Stimulated activated CD4-positive, alpha-beta T cell treated with anti-CD3 and anti-CD28 coated beads, Interleukin-1b, Interleukin-23, amount 100 ng/mL, for 1 hour (primary cell): ENCODE measurements at places on chromosomes 11 and 22.
A peak's percentile ranks its signal among the peaks of the same experiment; 100 is the strongest.

DNA sequence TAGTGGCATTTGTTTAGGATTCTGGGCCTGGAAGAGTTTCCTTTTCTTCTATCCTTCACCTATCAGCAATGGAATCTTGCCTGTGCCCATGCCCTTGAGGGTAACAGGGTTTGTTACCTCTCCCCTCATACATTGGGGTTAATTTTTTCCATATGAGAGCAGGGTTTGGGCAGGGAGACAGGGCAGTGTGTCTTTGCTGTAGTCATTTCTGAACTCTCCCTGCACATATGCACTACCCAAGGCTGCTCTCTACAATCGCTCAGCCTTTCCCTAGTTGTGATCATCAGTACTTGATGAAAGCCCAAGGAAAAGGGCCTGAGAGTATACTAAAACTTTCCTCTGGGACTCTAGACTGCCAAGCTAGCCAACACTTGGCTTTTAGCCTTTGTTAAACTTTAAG, 95.7 kb downstream of the LRRC32 start:
- DNase-seq = no peak

DNA sequence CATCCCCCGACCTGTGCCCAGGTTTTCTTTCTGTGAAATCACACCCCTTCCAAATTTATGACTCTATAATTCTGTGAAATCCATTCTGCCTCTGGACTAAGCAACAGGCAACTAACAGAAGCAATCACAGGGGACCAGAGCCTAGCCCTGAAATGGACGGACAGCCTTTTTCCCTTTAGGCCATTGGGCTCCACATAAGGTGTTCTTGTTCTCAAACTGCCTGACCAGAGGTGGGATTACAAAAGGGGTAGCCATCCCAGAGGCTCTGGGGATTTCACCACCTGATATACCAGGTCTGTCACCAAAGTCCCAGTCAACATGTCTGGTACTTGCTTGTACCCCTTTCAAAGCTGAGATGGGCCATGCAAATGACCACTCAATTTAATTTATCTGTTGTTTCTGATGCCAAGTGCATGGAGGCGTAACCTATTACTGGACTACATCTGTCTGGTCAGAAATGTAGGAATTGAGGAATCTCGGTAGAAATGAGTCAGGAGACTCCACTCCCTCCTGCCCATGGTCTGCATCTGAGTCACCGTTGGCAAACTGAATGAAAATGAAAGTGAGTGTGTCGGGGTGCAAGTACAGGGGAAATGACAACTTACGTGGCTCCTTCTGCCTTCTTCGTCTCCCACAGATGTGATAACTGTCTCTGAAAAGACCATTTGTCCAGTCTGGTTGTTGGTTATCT, 10.2 kb downstream of the DKK3 start:
- no peak for DNase-seq

DNA sequence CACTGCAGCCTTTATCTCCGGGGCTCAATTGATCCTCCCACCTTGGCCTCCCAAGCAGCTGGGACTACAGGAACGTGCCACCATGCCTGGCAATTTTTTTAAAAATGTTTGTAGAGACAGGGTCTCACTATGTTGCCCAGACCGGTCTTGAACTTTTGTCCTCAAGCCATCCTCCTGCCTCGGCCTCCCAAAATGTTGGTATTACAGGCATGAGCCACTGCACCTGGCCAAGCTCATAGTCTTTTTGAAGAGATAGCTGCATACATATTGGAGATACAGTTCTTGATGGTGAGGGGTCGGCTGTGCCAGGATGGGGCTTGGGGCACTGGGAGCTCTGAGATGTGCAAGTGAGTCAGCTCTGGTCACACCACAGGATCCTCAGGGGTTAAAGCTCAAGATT, 53.2 kb downstream of the CHRDL2 start:
- no peak for DNase-seq

DNA sequence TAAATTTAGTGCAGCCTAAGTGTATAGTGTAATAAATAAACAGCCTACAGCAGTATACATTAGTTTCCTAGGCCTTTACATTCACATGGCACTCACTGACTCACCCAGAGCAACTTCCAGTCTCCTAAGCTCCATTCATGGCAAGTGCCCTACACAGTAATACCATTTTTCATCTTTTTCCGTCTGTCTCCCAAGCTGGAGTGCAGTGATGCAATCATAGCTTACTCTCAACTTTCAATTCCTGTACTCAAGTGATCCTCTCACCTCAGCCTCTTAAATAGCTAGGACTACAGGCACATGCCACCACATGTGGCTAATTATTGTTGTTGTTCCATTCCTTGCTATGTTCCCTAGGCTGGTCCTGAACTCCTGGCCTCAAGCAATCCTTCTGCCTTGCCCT, 54.4 kb downstream of the FCHSD2 start:
- no peak for DNase-seq

GRCh38 chr11:92128026-92128425, 96.6 kb upstream of the FAT3 start:
- DNase-seq = no peak

DNA sequence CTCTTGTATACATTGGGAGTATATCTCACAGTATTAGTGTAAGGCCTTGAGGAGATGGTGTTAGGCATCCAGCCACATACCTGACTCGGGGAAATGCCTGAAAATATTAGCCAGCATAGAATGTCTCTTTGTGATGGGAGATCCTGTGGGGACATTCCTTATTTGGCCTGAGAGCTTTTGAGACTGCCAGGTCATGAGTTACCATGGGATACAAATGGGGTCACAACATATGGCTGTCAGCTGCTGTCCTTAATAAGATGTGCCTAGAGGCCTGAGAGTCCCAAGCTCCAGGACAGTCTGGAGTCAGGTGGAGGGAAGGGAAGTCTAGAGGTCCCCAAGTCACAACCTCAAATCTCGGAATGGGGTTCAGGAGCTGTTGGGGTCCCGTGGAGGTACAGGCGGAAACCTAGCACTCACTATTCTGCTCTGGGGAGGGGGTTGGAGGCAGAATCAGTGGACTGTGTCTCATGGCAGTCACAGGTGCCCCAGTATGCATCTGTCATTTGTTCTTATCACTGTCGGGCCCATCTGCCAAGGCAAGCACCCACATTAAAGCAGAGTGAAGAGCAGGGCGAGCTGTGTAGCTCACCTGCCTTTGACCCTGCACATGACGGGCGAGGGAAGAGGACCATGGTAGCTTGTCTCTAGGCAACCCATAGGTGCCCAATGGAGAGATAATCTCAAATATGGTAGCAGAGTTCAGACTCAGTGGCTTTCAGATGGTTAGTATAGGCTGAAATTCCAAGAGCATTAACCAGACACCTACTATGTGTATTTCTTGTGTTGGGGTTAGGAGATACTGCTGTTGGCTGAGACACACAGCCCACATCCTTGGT, 29.9 kb downstream of the KCNQ1OT1 start:
- DNase-seq = no peak

DNA sequence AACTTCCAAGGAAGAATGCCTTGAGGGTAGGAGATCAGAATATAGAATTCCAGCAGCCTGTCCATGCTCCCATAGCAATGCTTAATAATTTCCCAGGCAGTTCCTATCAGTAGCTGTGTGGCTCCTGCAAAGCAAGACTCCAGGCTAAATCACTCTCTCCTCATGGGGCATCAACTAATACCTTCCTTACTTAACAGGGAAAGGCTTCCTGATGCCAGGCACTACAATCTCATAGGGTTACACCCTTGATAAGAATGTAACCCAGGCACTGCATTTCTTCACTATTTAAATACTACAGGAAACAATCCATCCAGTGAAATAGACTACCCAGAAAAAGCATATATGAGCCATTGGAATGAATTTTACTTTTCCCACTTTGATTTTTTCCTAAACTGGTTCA, 615.0 kb upstream of the ARHGAP42 start:
- no peak for DNase-seq

GRCh38 chr22:20586403-20586745, 79.0 kb downstream of the MED15 start:
- no peak for DNase-seq

DNA sequence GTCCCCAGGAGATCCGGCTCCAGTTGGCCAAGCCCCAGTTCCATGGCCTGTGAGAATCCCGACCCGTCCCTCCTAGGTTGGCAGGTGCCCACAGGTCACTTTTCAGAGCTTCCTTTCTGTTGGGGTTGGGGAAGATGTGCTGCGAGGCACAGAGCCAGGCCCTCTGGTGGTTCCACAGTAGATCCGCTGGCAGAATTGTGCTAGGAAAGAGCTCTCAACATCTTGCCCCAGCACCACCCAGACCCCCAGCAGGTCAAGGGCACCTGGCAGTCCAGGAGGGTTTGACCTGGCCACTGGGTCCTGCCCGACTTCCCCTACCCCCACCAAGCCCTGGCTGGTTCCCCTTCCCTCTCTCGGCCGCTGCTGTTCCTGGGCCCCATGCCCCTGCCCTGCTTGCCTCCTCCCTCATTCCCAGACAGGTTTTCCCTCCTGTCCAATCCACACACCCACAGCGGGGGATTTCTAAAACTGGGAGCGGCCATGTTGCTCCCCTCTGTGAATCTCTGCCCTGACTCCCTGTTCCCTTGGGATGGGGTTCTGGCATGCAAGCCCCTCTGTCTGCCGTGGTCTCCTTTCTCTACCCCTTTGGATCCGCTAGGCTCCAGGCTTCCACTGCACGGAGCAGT, 26.2 kb upstream of the GCAT start:
- no peak for DNase-seq

DNA sequence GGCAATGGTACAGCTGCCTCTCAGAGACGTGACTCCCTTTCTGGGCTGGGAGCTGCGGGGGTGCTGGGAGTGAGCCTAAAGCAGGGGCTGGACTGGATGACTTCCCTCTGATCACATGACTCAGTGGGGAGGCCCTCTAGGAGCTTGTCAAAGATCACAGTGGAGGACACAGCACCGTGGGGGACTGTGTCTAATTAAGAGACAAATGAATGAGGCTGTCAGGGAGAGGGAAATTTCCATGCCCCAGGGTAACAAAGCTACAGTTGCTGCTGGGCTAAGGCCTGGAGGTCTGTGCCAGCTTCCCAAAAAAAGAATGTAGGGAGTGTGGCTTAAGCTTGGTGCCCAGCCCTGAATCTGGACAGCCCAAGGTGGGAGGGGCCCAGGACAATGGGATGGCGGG, 262.8 kb upstream of the PLET1 start:
- DNase-seq = no peak

- DNase-seq = no peak
Measured at GRCh38 chr11:29125606-29126005, 891.2 kb downstream of the KCNA4 start.

DNA sequence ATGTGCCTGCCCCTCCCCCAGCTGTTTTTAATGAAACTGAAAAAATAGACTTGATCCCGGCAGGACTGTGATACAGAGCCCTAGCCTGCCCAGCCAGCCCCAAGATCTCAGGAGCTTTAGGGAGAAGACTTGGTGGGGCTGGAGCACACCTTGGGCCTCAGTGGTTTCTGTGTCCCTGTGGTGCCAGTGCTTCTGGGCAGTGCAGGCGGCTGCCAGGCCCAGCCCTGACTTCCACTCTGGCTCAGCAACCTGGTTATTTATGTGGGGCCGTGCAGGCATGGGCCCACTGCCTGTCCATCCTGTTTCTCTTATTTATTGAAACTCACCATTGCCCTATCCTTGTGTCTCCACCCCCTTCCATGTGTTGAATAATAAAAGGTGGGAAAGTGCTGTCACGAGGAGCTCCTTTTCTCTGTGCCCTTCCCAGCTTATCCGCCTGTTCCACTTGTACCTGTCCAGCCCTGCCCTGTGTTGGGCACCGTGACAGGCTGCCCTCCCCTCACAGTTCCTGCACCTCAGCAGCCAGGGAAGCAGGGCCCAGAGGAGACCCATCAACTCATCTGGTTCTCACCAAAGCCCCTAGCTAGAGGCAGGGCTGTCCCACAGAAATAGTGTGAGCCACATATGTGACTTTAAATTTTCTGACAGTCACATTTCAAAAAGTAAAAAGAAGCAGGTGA, 20.2 kb downstream of the RELT start:
- DNase-seq = no peak

DNA sequence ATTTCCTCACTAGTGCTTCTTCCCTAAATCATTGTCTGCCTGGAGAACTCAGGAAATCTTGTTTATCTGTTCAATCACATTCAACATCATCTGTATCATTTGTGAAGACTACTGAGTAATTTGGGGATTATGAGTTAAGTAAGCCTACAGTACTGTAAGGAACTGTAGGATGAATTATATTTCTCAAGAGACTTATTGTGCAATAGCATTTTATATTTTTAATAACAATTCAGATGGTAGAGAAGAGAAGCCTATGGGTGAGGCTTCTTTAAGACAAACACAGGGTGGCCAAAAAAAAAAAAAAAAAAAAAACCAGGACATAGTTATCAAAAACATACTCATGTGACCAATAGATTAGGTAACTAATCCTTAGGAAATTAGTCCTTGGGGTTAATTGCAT, 282.7 kb downstream of the FAM181B start:
- DNase-seq = no peak

GRCh38 chr11:34050581-34051348, 766 bp upstream of the CAPRIN1 start:
- no peak for DNase-seq

DNA sequence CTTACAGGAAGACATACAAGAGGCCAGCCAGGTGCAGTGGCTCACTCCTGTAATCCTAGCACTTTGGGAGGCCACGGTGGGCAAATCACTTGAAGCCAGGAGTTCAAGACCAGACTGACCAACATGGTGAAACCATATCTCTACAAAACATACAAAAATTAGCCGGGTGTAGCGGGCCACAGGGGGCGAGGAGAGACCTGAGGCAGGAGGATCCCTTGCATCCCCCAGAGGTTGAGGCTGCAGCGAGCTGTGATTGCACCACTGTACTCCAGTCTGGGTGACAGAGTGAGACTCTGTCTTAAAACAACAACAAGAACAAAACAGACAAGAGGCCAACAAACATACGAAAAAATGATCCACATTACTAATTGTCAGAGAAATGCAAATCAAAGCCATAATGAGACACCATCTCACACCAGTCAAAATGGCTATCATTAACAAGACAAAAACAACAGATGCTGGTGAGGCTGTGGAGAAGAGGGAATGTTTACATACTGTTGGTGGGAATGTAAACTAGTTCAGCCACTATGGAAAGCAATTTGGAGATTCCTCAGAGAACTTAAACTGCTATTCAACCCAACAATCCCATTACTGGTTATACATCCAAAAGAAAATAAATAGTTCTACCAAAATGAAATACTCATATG, 498.8 kb upstream of the ARHGAP42 start:
- no peak for DNase-seq

DNA sequence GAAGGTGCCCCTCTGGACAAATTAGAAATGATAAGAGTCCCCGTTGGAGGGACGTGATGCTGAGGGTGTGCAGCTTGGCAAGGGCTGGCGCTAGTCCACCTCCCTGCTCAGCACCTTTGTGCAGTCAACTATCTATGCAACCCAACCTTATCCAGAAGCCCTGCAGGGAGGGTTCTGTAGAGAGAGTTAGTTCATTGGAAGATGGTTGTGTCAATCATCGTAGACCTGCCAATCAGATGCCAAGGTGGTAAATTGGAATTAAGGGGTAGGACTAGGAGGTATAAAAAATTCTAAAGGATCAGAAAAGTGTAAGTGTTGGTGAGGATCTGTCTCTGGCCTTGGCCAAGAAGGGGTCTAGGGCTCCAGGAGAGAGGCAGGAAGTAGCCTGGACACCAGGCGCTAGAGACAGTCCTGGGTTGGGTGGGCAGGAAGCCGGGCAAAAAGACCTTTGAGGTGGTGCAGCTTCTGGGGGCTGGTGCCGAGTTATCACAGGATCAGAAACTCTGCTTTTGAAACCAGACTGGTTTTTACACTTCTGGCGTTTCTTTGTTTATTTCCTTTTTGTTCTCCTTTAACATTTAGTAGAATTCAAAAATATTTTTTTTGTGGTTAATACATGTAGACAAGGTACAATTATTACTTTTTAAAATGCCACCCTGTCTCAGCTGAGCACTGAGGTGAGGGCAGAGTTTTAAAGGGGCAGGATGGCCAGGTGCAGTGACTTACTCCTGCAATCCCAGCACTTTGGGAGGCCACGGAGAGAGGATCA, 1.6 kb downstream of the C1QTNF6 start:
- DNase-seq = no peak

GRCh38 chr22:16917144-16918003, 90.6 kb downstream of the GAB4 start:
- DNase-seq = peak; percentile 33
